CD14-positive monocyte (primary cell): ENCODE measurements at places on chromosomes 1 and 21. TPM values are rescaled to one million over a fixed set of nuclear protein-coding genes. Genes with fewer than 3 reads are reported as not detected.
A peak's percentile ranks its signal among the peaks of the same experiment; 100 is the strongest.

DNA sequence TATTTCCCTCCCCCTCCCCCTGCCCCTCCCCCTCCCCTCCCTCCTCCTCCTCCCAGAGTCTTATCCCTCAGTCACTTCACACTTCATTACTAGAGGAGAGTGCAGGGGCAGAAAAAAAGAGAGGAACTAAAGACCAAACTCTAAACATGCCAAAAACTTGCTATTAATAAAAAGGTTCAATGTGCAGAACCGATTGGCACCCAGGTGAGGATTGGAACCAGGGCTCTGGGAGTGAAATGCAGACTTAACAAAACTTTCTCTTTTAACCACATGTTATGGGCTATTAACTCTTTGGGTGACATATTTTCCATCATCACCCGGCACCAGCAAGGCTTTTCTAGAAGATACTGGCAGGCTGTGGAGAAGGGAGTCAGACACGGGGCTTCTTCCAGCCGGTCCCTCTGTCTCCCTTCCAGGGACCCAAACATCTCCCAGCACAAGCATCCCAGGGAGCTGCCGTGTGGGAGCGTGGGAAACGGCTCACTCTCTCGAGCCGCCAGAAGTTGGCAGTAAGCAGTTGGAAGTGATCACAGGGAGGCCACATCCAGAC, 13.6 kb downstream of the NID1 start:
- no peak for DNase-seq

GRCh38 chr1:210291081-210291764, 37.5 kb upstream of the HHAT start:
- DNase-seq = no peak

GRCh38 chr1:222263791-222264190, 284.1 kb downstream of the HHIPL2 start:
- no peak for DNase-seq

- DNase-seq = no peak
Observed at GRCh38 chr1:181577475-181577874, 94.2 kb downstream of the CACNA1E start.

DNA sequence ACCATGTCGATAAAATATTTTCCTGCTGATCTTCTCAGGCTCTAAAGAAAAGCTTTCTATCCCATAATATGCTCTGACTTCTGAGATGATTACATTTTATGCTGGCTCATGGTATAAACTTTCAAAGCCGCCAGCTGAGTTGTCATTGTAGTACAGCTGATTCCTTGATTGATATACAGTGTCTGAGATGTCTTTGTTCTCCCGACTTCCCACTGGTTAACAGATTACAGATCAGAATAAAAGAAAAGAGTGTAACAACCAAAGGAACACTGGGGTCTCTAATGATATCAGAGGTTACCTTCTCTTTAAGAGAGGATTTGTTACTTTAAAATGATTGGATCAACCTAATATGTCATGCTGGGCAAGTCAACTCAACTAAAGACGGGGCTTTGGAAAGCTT, 485.4 kb upstream of the LRRC7 start:
- DNase-seq = no peak

DNA sequence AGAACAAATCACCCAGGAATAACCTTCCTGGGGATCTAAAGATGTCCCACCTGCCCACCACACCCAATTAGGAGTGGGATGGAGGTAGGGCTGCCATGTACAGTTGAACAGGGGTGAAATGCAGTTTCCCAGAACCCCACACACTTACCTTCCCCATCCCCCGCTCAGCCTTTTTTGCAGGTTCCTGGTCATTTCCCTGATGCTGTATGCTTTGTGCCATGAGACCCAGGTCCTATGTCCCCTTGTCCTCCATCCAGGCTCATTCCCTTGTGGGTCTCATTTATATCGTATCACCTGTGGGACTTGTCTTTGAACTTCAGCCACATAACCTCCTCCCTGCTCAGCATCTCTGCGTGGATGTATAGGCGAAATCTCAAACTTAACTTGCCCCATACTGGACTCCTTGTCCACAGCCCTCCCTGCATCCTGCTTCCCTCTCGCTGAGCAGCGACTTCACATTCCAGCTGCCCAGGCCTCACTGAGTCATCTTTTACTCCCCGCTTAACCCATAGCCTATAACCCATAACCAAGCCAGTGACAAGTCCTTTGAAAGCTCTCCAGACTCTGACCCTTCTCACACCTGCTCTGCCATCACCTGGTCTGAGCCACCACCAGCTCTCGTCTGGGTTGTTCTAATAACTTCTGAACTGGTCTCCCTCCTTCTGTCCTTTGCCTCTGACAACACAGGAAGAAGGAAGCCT, 4.7 kb downstream of the LDLRAD2 start:
- DNase-seq = no peak

DNA sequence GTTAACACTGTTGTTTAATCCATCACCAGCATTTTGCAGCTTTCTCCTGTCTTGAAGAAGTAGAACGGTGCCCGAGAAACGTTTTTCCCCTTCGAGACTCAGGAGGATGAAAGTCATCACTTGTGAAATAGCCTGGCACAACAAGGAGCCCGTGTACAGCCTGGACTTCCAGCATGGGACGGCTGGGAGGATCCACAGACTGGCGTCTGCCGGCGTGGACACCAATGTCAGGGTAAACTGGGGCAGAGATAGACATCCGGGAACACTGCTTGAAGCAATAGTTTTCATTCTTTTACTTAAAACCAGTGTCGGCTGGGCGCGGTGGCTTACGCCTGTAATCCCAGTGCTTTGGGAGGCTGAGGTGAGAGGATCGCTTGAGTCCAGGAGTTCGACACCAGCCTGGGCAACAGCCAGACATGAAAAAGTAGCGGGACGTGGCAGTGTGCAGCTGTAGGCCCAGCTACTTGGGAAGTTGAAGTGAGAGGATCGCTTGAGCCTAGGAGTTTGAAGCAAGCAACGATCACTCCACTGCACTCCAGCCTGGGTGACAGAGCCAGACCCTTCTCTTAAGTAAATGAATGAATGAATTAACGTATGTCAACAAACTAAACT, 945 bp downstream of the CHAF1B start:
- no peak for DNase-seq

DNA sequence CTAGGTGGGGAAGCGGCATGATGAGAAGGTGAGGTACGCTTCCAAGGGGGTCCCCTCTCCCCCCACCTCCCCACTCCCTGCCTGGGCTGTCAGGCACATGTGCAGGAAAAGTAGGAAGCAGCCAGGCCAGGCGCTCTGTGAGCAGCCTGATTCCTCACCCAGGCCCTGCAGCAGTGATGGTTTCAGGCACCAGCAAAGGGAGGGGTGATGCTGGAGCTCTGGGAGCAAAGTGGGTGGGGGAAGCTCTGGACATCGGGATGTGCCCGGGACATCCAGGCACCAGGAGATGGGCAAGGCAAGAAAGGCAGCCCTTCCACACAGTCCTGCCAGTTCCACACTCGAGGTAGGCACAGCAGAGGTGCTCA, 106.1 kb downstream of the CRYAA start:
- no peak for DNase-seq

GRCh38 chr1:219189021-219189824, 15.5 kb downstream of the LYPLAL1 start:
- DNase-seq = peak; percentile 40

Gene ALX3
- not detected for polyA plus RNA-seq

Gene INAVA
- polyA plus RNA-seq = not detected

Gene FCGR1A
- polyA plus RNA-seq = 41.9 and 48.8 TPM in 2 replicates

Gene CR1
- polyA plus RNA-seq = 17.0 and 30.8 TPM in 2 replicates

Gene NCAM2
- not detected for polyA plus RNA-seq
